HTR-8/SVneo (cell line): ENCODE measurements at places on chromosomes 12 and 14.
A peak's percentile ranks its signal among the peaks of the same experiment; 100 is the strongest.

DNA sequence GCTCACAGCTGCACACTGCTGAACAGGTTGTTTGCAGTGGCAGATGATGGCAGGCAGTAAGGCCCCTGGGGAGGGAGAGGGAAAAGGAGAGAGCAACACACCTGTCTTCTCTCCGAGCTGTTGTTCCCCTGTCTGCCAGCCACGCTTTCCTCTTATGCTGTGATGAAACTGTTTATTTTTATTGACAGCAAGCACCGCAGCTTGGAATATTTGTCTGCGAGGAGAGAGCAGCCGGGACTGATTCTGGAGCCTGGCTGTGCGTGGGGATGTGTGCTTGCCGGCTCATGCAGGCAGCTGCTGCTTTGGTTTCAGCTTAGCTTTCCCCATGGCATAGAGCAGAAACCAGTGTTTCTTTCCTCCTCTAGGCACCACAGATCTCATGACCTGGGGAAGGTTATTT, 58.7 kb upstream of the KCNA5 start:
- DNase-seq = no peak

DNA sequence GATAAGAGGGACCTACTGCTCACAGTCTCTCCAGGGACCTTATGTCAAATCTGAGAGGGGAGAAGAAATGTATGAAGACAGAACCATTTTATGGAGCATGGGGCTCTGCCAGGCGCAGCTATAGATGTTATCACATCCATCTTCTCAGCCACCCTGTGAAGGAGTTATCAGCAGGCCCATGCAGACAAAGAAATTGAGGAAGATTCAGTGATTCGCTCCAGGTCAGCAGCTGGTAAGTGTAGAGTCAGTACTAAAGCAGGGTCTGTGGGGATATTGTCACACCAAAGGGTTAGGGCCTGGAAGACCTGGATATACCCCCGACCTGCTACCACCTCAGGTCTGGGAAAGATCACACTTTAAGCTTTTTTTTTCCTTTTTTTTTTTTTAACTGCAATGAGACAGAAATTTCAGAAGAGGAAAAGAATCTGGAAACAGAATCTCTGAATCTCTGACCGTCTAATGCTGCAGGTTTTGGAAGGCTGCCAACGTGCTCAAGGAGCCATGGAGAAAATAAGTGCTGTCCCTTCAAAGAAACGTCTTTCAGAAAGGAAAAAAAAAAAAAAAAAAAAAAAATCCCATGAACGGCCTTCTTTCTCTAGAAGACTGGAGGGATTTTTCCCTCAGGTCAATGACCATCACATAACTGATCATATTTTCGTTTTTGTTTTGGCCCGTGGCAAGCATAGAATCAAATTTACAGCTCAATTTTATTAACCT, 73.3 kb upstream of the PLEKHG7 start:
- DNase-seq = no peak

DNA sequence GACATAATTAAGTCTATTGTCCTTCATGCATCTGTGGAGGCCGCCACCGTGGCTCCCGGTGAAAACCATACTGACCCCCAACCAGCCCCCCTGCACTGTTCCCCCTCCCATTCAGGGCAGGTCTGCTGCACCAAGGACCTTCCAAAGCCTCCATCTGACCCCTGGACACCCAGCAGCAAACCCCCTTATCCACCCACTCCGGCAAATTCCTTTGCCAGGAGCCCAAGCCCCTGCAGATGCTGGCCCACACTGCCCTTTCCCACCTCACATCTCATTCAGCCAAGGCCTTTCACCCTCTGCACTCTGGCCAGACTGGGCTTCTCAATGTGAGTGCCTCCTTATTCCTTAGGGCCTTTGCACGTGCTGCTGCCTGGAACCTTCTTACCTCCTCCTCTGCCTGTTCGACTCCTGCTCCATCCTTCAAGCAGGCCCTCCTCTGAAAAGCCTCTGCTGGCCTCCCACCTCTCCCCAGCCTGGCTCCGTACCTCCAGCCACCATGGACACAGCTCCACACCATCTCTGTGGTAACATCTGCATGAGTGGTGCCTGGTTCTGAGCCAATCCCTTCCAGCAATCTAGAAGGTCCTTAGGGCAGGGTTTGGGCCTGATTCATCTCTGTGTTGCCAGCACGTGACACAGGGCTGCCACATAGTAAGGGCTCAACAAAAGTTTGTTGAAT, 230.7 kb downstream of the BCL11B start:
- no peak for DNase-seq

- peak; percentile 100 for DNase-seq
Measured at GRCh38 chr14:64823305-64823861, 56.3 kb downstream of the SPTB start.

DNA sequence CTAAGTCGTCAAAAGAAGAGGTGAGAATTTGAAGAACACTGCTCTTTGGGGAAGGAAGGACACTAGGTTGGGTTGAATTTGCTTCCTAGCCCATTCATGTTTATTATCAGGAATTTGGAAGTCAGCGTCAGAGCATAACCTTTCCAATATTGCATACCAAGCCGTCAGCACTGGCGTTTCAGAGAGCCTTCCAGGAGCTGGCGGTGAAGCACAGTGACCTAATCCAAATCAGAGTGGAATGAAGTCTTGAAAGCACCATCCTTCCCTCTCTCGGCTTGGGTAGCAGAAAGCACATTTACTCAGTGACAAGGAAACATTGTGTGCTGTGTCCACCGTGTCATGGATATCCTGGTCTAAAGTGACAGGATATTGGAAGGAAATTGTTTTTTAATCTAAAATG, 240.3 kb upstream of the PELI2 start:
- DNase-seq = no peak
